ENCODE measurements at places on chromosomes 16 and 17.

- DNase-seq: no peak
These were observed 157.3 kb downstream of the VPS53 start for GRCh38 chr17:557371-557770.

DNA sequence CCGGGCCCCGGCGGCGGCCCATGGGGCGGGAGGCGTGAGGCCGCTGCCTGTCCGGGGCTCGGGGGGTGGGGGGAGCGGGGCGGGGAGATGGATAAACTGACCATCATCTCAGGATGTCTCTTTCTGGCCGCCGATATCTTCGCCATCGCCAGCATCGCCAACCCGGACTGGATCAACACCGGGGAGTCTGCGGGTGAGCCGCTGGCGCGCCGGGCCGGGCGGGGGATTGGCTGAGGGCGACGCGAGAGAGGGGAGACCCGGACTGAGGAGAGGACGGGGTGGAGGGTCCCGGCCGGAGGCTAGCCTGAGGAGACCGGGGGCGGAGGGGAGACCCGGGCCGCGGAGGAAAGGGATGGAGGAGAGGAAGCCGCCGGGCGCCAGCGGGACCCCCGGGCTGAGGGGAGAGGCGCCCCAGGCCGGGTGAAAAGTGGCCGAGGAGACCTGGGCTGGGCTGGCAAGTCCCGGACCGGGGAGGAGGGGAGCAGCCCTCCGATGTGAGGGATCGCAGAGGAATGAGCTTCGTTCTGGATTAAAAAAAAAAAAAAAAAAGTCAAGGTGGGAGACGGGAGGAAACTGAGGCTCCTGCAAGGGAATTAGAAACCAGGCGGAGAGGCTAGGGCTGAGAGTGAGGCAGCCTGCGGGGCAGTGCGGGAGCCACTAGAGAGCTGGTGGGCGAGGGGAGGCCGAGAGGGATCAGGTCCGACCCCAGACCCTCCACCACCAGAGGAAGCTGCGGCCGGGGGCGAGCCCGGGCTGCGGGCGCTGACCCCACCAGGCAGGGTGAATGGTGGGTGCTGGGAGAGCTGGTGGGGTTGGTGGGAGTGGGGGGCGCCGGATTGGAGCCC, 526 bp downstream of the MOSMO start:
- no peak for DNase-seq

GRCh38 chr16:86151239-86151851, 252.4 kb downstream of the IRF8 start:
- no peak for DNase-seq

GRCh38 chr17:16997514-16998429, 25.9 kb upstream of the TNFRSF13B start:
- no peak for DNase-seq

- no peak for DNase-seq
These were observed 2.8 kb upstream of the SHISA9 start for GRCh38 chr16:12898551-12898950.

DNA sequence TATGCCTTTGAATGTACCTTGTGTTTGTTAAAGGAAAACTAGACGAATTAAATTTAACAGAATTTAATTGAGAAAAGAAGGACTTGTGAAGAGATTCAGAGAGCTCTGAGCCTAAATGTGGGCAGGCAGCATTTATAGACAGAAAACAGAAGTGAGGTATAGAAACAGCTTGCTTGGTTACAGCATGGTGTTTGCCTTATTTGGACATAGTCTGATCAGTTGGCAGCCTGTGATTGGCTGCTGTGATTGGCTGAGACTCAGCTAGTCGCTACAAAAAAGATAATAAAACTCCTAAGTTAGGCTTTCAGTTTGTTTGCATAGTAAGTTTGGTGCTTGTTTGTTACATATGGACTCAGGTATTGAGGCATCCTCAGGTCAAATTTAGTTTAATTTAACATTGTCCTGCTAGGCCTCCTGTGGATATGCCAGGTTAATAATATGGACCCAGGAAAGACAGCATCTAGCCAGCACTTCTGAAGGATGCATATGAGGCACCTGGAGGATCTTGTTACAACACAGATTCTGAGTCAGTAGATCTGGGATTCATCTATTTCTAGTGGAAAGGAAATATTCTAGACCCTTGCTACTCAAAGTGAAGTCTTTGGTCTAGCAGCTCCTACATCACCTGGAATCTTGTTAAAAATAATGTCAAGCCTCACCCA, 43.4 kb downstream of the SLFN5 start:
- no peak for DNase-seq
